ENCODE measurements at places on chromosomes 2 and 18. TPM values are rescaled to one million over a fixed set of nuclear protein-coding genes. Genes with fewer than 3 reads are reported as not detected.
A peak's percentile ranks its signal among the peaks of the same experiment; 100 is the strongest.

Gene LHCGR
- total RNA-seq: not detected

Gene FAM124B
- total RNA-seq: 1.00 TPM

DNA sequence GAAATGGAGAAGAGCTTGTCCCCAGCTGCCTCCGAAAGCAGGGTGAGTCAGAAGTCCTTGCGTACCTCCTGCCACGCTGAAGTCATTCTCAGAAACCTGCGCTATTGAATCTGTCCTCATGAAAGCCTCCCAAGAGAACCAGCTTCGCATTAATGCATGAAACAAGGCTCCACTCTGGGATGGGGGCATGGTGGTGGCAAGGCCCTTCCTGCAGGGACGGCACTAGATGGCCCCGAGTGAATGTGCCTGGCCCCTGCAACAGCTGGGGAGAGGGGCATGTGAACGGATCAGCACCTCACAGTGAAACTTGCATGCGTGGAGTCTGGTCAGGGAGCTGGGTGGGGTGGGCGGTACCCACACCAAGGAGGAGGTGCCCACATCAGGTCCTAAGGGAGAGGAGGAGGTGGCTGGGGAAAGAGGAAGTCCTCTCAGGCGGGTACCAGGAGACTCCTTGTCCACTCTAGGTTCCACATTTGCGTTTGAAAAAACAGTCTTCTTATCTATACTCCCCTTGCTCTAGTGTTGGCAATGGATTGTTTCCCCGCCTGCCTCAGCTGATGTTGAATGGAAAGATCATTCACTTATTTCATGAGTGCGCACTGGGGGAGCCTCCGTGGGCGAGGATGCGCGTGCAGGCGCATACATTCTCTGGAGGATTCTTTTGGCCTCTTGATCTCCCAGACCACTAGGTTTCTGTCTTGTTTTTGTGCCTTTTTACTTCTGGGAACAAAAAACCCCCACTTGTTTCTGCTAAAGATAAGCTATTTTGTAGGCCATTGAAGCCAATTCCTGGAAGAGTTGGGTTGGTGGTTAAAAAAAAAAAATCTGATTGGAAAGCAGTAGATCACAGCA is 104.7 kb downstream of the KLHL29 start:
- peak; percentile 22 for DNase-seq

Gene PRSS56
- total RNA-seq: 0.19 TPM

DNA sequence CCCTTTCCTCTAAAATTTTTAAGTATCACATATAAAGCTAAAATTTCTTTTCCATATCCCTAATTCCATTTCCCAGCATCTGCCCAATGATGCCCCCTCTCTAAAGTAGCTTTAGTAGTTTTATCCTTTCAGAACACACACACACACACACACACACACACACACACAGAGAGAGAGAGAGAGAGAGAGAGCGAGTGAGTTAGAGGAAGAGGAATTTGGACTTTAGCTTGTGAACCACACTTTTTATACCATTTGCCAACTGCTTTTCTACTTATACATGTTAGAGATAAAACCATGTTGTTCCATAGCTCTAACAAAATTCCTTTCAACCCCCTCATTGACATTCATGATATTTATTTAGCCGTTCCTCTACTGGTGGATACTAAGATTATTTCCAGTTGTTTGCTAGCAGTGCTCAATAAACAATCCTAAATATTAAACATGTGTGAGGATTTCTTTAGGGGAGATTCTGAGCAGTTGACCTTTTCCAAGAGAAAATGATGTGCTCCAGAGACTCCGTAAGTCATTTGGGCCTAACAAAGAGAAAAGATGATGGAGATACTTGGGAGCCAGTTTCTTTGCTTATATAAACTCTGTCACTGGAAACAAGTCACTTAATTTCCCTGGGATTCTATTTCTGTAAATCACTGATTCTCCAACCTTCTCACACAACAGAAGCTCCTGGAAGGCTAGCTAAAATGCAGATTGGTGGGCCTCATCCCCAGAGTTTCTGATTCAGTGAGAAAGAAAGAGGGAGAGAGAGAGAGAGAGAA is 229.7 kb upstream of the SP5 start:
- DNase-seq: no peak

GRCh38 chr2:201049455-201049854 is 22.0 kb downstream of the HYCC2 start:
- DNase-seq: no peak

DNA sequence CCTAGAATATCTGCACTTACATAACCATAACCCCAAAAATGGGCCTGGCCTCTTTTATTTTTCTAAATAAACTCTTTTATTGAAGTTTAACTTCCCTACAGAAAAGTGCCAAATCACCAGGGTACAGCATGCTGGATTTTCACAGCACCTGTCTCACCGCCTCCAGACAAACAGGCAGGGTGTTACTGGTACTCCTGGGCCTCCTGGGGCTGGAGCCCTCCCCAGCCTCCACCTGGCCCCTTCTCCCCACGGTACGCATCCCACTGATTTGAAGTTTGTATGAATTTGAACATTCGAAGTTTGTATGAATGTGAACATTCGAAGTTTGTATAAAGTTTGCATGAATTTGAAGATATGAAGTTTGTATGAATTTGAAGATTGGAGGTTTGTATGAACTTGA is 232.1 kb downstream of the NDUFA10 start:
- DNase-seq: peak; percentile 9

Gene CD28
- 0.75 TPM for total RNA-seq

GRCh38 chr2:63406641-63407040 is 181.6 kb downstream of the WDPCP start:
- DNase-seq: no peak

DNA sequence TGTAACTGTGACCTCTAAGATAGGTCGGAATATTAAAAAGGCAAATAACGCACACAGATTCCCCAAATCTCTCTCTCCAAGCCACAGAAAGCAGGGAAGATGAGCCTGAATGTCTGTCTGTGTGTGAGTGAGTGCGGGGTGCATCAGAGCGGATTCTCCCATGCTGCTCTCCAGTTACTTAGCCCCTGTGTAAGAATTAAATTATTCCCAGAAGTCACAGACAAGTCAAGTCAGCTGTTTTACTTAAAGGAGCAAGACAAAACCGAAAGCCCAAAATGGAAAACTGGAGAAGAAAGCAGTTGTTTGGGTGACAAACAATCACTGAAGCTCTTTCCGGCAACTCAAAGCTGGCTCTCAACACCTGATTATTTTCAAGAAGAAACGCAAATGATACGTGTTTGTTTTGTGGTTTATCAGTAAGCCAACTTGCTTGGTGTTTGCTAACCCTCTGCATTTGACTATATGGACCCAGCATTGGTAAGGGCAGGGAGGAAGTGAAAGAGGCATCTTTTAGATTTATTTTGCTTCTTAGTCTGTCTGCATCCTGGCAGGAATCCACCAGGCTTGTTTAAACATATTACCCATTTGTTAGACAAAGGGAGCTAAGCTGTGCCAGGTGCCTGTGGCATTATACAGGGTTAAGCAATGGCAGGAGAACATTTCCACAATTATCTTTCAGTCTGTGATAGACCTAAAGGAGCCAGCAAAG is 121.5 kb upstream of the CREB1 start:
- no peak for DNase-seq

Measured in Right ventricle myocardium superior (tissue), 1 donor.